ENCODE measurements at places on chromosomes 7 and 10. TPM values are rescaled to one million over a fixed set of nuclear protein-coding genes. Genes with fewer than 3 reads are reported as not detected.
A peak's percentile ranks its signal among the peaks of the same experiment; 100 is the strongest.

- no peak for DNase-seq
Measured at GRCh38 chr7:8303904-8304528, 42.0 kb upstream of the ICA1 start.

- DNase-seq: no peak
Measured at GRCh38 chr7:37483627-37484026, 35.0 kb upstream of the ELMO1 start.

GRCh38 chr7:30168835-30169573 is 34.2 kb downstream of the MTURN start:
- no peak for DNase-seq

DNA sequence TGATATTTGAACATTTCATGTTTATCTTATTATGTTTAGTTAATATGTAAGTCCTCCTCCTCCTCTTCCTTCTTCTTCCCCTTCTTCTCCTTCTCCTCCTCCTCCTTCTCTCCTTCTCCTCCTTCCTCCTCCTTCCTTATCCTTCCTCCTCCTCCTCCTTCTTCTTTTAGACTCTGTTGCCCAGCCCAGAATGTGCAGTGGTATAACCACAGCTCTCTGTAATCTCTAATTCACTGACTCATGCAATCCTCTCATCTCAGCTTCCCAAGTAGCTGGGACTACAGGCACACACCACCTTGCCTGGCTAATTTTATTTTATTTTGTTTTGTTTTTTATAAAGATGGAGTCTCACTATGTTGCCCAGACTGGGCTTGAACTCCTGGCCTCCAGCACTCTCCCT is 83.4 kb upstream of the ODAD2 start:
- no peak for DNase-seq

- no peak for DNase-seq
Measured at GRCh38 chr7:149637911-149638565, 135.3 kb downstream of the ZNF467 start.

- no peak for DNase-seq
Measured at GRCh38 chr10:76879116-76879913, 758.3 kb downstream of the KCNMA1 start.

GRCh38 chr10:59960751-59961150 is 54.4 kb upstream of the CCDC6 start:
- no peak for DNase-seq

- DNase-seq: no peak
Measured at GRCh38 chr10:792792-793100, 103.3 kb upstream of the DIP2C start.

DNA sequence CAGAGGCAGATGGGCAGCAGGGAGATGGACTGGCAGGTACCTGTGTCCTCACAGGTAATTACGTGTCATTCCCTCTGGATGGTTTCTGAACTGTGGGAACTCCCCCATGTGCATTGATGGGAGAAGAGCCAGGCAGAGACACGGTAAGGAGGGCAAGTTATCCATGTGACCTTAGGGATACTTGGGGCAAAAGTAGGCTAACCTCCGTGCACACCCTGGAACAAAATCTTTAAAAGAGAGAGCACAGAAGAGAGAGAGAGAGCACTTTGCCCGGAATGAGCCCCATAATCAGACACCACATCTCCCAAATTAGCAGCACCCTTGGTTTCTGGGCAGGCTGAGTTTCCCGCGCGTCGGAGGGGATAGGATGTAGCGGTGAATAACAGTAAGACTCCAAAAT is 423.2 kb downstream of the PAXIP1 start:
- no peak for DNase-seq

DNA sequence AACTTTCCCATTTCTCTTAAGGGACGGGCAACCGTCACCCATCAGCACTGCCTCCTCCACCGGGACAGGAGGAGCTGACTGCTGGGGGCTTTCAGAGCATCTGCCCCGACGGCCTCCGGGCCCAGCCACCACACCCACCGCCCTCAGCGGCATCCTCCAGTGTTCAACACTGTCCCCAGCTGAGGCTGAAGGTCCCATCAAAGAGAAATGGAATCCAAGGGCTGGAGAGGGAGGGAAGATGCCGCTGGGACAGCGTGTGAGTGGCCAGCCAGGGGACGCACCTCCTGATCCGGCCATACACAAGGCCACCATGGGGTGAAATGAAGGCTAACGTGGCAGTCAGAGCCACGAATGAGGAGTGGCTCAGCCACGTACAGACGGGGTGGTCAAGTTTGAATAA is 153.6 kb upstream of the PPP2R2D start:
- DNase-seq: no peak

DNA sequence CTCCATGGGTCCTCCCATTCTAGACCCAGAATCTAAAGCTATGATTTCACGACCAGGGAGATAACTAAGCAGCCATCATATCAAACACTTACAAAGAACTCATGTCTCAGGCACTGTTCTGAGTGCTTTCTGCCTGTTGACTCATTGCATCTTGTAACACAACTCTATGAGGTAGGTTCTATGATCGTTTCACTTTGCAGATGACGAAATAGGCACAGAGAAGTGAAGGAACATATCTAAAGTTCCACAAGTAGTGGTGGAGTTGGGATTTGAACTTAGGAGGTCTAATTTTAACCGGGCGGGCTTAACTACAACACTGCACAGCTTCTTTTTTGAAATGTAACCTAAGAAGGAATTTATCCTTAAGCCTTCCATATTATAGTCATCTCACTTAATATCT is 2.9 kb downstream of the RBP4 start:
- no peak for DNase-seq

DNA sequence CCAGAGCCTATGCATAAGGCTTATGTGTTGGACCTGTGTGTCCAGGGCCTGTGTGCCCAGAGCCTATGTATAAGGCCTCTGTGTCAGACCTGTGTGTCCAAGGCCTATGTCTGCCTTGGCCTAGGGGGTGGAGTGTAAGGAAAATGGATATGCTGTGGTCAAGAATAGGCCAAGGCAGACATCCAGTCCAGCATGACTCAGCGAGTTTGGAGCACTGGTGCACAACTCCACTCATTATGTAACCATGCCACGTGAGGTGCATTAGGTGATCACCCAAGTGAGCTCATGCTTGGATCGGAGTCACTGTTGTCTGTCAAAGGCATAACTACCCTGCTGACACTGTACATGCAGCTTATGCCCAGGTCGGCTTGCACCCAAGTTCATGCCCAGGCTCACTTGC is 238.9 kb downstream of the CACNA2D1 start:
- no peak for DNase-seq

DNA sequence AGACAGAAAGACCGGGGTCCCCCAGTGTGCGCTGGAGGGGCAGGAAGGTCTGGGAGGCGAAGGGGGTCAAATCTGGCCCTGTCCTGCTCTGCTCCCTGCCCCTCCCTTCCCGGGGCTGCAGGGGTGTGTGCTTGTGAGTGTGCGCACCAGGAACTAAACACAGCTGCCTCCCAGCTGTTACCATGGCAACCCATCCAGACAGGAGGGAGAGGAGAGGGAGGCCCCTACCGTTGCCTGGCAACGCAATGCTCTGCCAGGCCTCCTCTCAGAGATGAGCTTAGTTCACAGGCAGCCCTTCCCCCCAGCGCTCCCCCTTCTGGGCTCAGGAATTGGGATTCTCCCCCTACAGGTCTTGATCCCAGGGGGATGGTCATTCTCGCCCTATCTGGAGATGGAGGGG is 6.1 kb downstream of the NYAP1 start:
- DNase-seq: peak; percentile 72

DNA sequence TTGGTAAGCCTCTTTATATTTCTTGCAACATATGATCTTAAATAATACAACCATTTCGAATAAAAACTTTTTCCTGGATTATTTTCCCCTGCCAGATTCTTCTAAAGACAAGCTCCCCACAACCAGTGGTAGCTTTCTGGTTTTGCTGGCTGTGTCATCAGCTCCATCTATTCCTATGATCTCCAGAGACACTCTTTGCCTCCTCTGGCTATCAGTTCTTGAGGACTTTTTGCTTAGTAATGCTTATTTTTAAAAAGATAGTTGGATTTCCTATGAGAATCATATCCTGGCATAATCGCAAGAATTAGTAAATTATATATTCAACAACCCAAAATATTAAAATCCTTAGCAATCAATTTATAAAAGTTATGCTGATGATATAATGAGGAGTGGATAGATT is 103.8 kb upstream of the SLC26A5 start:
- DNase-seq: no peak

GRCh38 chr7:92448205-92448747 is 994 bp downstream of the GATAD1 start:
- DNase-seq: peak; percentile 74

DNA sequence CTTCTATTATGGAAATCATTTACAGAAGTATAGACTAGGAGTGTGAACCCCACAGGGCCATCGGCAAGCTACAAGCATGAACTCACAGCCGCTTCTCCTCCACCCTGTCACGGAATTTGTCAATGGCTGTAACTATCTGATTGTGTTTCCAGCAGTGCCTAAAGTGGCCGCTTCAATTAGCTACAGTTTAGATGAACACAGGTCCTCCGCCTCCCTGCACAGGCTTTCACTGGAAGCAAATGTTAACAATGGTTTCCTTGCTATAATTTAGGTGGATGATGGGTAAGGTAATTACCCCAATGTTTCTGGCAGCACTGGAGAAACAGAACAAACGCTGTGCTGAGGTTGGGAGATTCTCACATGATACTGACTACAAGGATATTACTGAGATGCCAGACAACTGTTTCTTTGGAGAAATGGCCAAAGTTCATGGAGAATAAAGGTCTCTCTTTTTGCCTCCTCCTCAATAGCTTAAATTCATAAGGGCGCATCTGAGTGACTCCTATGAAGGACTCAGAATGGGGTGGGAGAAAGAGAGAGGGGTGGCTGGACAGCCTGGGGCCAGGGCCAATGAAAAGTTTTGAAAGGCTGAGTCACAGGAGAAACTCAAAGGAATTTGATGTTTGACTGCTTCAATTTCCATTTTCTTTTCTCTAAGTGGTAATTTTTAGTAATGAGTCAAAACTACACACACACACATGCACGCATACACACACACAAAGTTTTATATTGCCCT is 78.9 kb downstream of the SVIL start:
- no peak for DNase-seq

DNA sequence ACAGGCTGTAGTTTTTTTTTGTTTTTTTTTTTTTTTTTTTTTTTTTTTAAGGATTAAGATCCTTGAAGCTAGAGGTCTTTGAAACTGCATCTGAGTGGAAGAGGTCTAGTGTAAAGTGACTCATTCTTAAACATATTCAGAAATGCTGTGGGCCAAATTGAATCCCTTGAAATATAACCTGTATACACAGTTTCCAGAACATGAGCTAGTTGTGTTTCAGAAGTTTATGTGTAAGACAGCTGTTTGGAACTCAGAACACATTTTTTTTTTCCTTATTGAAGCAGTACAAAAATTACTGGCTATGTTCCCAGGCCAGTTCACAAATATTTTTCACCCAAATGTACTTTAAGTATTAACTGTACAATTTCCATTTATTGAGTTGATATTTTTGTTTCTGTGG is 67.9 kb downstream of the PPP1R9A start:
- DNase-seq: no peak

GRCh38 chr10:18984531-18984930 is 64.1 kb upstream of the MALRD1 start:
- DNase-seq: no peak

- DNase-seq: no peak
Measured at GRCh38 chr10:42877496-42878030, 95.0 kb downstream of the BMS1 start.

GRCh38 chr10:60282771-60283353 is 106.8 kb downstream of the ANK3 start:
- DNase-seq: no peak

DNA sequence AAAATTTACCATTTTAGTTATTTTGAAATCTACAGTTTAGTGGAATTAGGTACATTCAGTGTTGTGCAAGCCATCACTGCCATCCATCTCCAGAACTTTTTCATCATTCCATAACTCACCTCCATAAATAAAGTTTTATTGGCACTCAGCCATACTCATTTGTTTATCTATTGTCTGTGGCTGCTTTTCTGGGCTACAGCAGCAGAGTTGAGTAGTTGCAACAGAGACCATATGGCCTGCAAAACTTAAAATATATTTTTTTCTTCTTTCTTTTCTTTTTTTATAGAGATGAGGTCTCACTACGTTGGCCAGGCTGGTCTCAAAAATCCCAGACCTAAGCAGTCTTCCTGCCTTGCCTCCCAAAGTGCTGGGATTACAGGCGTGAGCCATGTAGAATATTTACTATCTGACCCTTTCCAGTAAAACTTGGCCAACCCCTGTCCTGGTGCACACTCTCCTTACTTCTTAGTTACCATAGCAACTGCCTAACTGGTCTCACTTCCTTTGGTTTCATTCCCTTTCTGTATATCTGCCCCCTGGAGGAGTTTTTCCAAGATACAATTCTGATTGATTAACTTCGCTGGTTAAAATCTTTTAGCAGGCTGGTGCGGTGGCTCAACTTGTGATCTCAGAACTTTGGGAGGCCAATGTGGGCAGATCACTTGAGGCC is 133.2 kb downstream of the CUX1 start:
- DNase-seq: no peak

GRCh38 chr10:33208166-33208565 is 126.3 kb downstream of the NRP1 start:
- peak; percentile 59 for DNase-seq

GRCh38 chr10:8389630-8390029 is 335.1 kb downstream of the GATA3 start:
- no peak for DNase-seq

DNA sequence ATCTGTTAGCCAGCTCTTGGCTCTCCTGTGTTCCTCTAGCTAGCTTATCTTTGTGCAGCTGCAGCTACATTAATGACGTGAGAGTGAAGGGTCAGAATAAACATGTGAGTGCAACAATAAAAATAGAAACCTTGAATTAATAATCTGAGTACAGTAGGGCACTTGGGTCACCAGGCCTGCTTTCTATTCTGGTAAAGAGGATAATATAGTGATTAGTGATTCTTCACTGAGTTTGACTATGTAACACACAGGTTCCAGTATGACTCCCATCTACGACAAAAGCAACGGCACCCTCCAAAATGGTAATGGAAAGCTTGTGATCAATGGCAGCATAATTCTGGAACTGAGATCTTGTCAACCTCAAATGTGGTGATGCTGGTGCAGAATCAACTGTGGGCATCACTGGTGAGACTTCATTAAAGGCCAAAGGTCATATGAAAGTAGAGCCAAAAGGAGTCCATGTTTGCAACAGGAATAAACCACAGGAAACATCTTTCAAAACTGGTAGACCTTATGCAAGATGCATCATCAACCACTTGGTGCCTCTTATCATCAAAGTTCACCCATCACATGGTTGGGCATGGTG is 77.6 kb downstream of the NRBF2 start:
- DNase-seq: no peak

Gene KCNH2
- total RNA-seq: 3.6 TPM

Gene ADGRA1
- under 0.01 TPM for total RNA-seq

Gene GIMAP7
- 5.7 TPM for total RNA-seq

Gene CNPY1
- total RNA-seq: not detected

Gene TMEM176B
- 36.3 TPM for total RNA-seq

Gene SPDYE9
- not detected for total RNA-seq

Gene C10orf67
- total RNA-seq: 0.52 TPM

Gene BZW2
- total RNA-seq: 27.0 TPM

Gene ESYT2
- 35.9 TPM for total RNA-seq

Gene C7orf57
- total RNA-seq: 0.26 TPM

Gene SAMD9
- 4.9 TPM for total RNA-seq
